ENCODE measurements at places on chromosomes 11 and 22.

DNA sequence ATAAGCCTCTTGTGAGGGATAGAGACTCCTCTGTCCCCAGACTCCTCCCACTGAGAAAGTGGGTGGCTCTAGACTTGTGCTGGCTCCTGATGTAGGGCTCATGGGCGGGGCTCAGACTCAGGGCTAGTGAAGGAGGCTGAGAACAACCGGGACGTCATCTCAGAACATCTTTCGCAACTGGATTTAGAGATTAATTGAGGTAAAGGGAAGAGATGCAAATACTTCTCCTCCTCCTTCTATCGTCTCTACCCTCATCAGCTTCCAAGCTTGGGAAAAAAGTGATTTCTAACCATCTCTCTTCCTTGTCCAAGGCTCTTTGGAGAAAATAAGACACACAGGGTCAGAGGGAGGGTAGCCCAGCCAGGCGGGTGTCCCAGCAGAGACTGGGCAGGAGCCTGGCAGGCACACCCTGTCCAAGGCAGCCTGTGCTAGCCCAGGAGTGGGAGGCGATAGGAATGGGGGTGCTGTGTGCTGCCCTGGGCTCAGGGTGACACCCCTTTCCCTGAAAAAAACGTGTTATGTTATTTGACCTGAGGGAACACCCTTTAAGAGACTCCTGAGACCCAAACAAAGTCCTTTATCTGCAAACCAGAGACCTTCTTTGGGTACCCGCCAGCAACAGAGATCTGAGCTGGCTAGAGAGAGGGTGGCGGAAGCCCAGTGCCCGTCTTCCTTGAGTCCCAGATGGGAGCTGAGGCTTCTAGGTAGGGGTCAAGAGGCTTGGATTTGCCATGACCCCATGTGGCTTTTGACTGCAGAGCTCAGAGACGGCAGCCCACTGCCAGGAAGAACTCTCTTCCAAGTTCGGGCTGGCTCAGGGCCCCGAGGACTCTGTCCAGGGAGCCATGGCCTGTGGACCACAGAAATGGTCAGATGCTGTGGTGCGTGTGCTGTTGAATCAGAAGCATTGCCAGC is 160.9 kb downstream of the ADAMTS15 start:
- no peak for DNase-seq

DNA sequence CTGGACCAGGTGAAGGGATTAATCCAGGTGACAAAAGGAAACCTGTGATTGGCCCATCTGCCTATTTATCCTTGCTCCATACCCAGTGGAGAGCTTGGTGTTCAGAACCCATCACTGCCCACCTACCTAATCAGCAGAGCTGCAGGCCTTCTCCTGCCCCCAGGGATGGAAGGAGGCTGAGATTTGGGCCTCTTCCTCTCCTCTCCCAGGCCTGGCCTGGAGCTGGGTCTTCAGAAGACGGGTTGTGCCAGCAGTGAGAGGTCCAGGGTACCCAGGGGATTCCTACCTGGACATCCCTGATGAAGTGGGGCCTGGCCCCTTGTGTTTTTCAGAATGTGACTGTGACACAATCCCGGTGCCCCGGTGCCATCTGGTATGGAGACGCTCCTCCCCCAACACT is 80.3 kb upstream of the MYOD1 start:
- DNase-seq, result no peak

DNA sequence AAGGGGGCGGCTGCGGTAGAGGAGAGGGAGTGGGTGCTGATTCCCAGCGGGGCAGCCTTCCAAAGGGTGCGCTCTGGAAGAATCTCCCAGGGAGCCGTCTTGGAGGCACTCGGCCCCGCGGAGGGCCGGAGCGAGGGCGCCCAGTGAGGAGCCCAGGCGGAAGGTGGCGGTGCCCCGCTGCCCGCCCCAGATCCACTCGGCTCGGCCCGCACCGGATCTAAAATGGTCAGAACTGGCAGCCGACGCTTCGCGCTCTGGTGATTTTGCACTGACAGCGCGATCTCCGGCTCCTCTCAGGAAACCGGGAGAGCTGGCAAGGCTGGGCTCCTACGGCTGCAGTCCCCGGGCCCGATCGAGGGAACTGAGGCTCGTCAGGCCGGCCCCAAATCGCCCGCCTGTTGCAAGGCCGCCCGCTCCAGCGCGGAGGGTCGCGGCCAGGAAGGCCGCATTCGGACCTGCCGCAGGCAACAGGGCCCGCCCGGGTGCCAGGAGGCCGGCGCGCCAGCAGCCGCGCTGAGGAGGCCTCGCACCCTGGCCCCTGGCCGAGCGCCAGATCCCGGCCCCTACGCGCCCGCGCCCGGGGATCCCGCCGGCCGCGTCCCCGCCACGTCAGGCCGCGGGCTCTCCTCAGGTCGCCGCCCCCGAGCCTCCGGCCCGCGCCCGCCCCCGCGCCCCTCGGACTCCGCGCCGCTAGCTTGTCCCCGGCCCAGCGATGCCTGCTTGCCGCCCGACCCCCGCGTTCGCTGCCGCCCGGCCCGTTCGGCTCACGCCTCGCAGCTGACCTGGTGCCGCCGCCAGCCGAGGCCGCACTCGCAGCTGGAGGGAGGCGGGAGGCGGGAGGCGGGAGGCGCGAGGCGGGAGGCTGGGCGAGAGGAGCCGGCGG is at the start of gene KLHL22:
TSS of gene KLHL22 (minus strand) at position 818 of the 883 bp plus-strand sequence. CDS start 6,584 bp downstream, outside the sequence.
- no peak for DNase-seq

DNA sequence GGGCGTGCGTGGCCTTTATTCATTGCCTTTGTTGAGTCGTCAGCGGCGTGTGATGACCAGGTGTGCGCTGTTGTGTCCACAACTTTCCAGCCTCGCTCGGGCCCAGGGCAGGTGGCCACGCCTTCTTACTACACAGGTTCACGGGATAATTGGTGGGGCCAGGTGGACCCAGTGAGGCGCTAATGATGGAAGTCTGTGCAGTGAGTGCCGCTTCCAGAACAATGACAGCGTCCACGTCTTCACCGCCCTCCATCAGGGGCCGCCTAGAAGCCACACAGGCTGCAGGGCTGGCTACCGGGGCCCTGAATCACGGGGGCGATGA is 1197.3 kb downstream of the BRD1 start:
- no peak for DNase-seq

DNA sequence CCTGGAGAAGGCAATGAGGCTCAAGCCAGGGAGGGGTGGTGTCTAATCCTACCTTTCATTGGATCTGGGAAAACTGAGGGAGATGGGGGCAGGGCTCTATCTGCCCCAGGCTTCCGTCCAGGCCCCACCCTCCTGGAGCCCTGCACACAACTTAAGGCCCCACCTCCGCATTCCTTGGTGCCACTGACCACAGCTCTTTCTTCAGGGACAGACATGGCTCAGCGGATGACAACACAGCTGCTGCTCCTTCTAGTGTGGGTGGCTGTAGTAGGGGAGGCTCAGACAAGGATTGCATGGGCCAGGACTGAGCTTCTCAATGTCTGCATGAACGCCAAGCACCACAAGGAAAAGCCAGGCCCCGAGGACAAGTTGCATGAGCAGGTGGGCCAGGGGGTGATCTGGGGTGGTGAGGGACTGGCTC is at the start of gene FOLR1:
TSS of gene FOLR1 (plus strand) at position 180 of the 421 bp plus-strand sequence. CDS start at position 214, 34 bp downstream.
- DNase-seq, result no peak

- DNase-seq, result no peak
These were observed 1.2 kb downstream of the TTC36 start for GRCh38 chr11:118528511-118528910.

DNA sequence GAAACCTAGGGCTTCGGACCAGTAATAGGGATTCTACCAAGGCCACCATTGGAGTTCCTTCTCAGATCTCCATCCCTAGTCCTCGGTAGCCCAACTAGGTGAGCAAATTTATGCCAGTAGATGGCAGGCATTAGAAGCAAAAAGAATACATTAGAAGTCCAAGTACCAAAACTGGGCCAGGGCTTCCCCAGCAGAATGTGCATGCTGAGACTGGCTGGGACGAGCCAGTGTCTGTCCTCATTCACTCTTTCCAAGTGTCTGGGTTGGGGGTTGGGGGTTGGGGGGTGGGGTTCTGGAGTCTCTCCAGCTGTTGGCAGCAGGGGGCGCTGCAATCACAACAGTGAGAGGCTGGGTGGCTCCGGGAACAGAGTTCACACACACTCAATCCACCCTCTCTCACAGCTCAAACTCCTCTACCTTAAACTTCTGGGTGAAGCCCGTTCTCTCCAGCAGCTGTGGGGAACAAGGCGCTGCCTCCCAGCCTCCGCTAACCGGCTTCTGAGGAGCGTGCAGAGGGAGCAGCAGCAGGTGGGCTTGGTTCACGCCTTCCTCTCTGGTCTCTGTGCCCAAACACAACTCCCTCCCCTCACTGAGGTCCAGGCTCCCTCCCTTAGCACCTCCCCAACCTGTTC is 57.5 kb downstream of the BTG4 start:
- peak; percentile 35 for DNase-seq

- DNase-seq, result no peak
These were observed 34.1 kb upstream of the PARVB start for GRCh38 chr22:43990044-43990443.

DNA sequence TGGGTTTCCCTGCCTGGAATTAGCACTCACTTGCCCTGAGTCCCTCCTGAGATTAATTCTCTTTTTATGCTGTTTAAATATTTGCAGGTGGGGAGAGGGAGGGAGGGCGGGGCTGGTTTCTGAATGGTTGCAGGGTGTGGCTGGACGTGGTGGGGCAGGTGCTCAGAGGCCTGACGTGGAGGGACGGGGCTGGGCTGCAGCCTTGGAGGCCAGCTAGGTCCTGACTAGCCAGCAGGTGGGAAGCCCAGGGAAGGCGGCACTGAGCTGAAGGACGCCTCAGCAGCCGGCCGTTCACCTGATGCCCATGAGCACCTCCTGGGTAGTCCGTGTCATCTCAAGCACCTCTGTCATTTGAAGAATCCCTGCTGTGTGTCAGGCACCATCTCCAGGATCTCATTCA is 21.3 kb downstream of the SGSM1 start:
- DNase-seq, result no peak

- no peak for DNase-seq
These were observed 17.7 kb upstream of the TUB start for GRCh38 chr11:8063324-8063723.

DNA sequence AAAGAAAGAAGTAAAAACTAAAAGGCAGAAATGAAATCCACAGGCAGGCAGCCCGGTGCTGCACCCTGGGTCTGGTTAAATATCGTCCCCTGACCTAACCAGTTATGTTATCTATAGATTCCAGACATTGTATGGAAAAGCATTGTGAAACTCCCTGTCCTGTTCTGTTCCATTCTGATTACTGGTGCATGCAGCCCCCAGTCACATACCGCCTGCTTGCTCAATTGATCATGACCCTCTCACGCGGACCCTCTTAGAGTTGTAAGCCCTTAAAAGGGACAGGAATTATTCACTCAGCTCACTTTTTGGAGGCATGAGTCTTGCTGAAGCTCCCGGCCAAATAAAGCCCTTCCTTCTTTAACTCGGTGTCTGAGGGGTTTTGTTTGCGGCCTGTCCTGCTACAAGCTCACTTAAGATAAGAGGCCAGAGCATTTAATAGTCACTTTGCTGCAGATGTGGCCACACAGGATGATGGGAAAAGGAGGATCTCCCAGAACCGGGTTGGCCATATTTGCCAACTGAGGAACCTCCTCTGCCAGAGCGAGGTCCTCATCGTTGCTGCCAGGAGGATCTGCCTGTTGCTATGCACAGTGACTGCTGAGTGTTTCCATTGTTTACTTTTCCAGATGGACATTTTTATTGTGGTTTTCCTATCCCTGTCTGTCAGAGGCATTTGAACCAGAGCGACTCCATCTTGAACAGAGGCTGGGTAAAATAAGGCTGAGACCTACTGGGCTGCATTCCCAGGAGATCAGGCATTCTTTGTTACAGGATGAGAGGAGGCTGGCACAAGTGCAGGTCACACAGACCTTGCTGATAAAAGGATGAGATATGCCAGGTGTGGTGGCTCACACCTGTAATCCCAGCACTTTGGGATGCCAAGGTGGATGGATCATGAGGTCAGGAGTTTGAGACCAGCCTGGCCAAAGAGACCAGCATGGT is 10.2 kb downstream of the C11orf96 start:
- DNase-seq, result no peak

GRCh38 chr11:27277843-27278242 is 85.2 kb downstream of the CCDC34 start:
- DNase-seq, result no peak

DNA sequence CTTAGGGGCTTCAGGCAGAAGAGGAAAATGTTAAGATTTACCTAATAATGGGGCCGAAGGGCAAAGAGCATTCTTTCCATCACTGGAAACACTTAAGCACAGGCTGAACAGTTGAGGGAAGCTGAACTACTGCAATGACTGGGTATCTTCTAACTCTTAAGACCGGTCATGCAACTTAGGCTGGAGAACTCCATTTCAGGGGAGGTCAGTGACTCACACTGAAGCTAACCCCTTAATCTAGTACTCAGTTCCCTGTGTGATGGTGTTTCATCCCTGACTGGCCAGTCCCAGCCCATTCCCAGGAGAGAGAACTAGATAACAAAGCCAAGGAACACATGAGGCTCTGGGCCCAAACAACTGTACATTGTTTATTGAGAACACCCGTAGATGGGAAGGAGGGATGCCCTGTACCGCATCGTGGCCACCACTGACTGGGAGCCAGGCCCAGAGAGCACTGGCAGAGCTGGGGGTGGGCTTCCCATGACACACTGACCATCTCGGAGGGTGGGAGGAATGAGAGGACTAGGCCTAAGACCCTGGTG is 10.5 kb downstream of the RPL27A start:
- DNase-seq, result no peak

- no peak for DNase-seq
These were observed 11.4 kb downstream of the UBE4A start for GRCh38 chr11:118370774-118371173.

DNA sequence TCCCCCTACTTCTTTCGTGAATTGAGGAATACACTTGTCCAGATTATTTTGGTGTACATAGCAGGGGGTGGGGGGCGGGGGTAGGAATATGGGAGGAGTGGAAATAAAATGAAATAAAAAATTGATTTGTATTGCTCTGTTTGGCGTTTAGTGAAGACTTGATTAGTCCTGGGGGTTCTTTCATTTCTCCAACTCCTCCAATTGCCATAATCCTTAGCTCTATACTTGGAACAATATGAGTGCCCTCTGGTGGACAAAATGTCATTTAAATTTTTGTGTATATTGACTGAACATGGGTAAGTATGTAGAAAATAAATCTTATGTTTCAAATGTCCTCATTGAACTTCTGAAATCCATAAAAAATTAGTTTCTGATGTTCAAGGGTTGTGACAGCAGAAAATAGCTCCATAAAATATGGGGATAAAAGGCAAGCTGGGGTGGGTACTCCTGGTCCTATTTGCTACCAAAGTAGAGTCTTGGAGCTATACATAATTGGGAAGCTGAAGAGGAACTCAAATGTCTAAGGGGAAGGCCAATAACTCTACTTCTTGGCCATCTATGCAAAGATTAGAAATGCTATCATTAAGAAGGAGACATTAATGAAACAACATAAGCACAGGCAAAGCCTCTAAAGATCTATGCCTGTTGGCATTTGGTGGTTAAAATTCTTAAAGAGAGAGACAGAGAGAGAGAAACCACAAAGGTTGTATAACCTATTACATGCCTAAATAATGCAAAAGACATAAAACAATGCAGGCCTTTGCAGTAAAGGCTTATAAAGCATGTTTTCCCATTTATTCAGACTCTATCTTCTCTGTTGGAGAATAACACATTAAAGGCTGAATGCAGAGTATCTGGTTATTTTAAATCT is 421.6 kb downstream of the METTL15 start:
- no peak for DNase-seq

DNA sequence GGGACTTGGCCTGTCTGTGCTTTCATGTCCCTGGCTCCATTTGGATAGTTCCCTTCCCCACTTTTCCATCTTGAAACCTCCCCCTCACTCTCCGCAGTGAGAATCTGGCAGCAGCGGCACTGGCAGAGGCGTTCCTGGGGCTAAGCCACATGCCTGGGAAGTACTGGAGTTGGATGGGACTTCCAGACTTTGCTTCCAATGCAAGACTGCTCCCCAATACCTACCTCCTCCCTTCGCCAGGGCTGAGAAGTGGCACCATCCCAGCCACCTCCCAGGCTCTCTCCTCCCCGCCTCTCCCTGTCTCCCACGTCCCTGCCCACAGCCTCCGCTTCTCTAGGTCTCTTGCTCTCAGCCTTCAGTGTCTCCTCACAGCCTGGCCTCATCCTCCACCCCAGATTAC is 16.6 kb downstream of the TST start:
- DNase-seq, result no peak
